OCI-M1 (cell line): ENCODE measurements at places on chromosomes 12 and 14.

DNA sequence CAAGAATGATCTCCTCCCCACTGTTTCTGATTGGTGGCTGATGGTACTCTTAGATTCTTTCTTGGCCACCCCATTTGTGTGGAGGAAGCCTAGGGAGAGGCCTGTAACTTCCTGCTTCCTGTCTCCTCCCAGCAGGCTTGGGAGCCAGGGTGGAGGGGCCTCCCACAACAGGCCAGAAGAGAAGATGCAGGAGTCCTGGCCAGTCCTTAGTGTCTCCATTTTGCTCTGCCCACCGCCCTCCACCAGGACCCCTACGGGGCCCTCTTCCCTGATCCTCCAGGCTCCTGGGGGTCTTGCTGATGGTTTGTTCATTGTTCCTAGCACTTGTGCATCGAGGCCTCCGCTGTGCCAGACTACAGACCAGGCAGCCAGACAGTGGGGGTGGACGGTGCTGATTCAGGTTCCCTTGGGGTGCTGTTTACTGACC lies 6.8 kb downstream of the TSPAN9 start:
- no peak for DNase-seq

GRCh38 chr12:31586728-31587127 lies 4.2 kb downstream of the DENND5B start:
- no peak for DNase-seq

GRCh38 chr12:1844223-1844622 lies 23.9 kb downstream of the LRTM2 start:
- DNase-seq = no peak

DNA sequence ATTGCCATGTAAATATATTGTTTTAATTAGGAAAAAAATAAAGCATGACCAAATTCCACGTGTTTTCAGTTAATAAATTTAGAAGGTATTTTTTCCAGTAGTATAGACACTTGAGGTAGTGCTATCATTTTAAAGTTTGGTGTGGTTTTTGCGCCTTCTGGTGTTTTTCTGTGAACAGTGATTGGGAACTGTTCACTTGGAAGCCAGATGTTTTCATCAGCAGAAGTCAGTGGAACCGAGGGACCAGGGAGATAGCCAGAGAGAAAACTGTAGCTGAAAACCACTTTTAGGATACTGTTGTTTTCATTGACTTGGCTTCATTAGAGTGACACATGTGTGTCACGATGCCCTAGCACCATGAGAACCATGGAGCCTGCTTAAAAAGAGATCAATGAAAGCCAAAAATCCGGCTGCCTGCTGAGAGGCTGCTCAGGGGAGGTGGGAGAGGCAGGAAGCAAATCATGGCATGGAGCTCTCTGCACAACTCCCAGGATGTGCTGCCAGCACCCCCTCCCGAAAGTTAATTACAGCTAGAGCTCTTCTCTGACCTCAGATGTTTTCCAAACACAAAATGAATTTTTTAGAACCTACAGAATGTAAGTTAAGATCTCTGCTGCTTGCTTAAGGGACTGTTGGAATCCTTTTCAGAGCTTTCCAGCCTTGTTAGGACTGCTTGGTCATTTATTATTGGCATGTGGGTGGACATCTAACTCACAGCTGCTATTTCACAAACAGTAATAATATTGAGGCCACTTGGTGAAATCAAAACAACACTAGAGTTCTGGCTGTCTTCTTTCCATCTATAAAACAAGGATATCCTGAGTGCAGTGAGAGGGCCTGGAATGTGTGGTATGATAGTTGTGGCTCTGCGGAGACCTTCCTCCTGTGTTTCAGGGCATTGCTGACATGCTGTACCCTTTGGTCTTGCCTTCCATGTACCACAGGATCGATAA lies 192.3 kb downstream of the ANO4 start:
- DNase-seq = no peak

GRCh38 chr12:57764662-57765002 lies 2.2 kb downstream of the CYP27B1 start:
- peak; percentile 22 for DNase-seq
